ENCODE measurements at places on chromosomes 5 and 9. TPM values are rescaled to one million over a fixed set of nuclear protein-coding genes. Genes with fewer than 3 reads are reported as not detected.

DNA sequence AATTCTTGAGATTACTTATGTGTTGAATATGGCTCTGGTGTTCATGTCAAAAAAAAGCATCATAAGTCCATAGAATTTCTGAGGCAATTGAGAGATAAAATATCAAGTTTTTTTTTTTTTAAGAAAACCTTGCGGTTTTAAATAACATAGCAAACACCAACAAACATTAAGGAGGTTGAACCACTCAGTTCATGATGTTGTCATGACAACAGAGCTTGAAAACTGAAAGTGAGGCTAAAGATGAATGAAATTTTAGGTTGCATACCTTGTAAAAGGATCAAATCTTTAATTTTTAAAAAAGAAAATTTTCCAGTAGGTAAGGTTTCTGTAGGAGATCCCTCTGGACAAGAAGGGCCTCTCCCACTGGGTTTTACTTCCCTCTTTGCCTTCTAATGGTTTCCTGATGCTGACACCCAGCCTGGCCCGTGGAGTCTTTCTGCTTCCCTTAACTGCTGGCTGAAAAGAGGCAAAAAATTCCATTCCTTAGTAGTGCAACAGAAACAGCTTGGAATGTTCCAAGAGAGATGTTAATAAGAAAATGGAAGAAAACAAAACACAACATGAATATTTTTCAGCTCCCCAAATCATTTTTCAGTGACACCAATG, 60.0 kb upstream of the FER start:
- DNase-seq = no peak

- DNase-seq = no peak
These were observed 592.9 kb downstream of the SEMA5A start for GRCh38 chr5:8953016-8953415.

GRCh38 chr9:27472195-27472594, 51.9 kb upstream of the IFNK start:
- DNase-seq = no peak

Gene TMEM232
- total RNA-seq = 2.9 TPM

- no peak for DNase-seq
These were observed 21.3 kb downstream of the HTR4 start for GRCh38 chr5:148633067-148633377.

Gene INSYN2B
- not detected for total RNA-seq
